ENCODE measurements at places on chromosomes 1 and 21.
A peak's percentile ranks its signal among the peaks of the same experiment; 100 is the strongest.

DNA sequence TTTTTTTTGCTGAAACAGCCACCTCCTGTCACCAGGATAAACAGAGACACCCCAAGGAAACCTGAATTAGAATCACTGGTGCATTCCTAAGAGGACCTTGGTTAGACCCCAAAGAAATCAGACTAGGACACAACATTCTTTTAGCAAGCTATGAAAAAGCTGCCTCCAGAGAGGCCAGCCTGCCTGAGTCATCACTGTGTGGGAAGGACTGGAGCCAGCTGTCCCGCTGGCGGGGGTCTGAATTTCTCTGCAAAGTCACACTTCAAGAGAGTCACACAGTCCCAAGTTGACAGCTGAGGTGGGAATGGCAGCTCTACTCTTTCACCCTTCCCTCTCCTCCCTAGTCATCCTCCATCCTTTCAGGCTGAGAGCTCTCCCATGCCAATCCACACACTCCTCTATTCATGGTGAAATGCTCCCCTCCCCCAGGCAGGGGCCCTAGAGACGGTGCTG, 405.0 kb upstream of the POU3F1 start:
- DNase-seq = no peak

GRCh38 chr1:69271587-69272125, 296.1 kb upstream of the LRRC7 start:
- no peak for DNase-seq

DNA sequence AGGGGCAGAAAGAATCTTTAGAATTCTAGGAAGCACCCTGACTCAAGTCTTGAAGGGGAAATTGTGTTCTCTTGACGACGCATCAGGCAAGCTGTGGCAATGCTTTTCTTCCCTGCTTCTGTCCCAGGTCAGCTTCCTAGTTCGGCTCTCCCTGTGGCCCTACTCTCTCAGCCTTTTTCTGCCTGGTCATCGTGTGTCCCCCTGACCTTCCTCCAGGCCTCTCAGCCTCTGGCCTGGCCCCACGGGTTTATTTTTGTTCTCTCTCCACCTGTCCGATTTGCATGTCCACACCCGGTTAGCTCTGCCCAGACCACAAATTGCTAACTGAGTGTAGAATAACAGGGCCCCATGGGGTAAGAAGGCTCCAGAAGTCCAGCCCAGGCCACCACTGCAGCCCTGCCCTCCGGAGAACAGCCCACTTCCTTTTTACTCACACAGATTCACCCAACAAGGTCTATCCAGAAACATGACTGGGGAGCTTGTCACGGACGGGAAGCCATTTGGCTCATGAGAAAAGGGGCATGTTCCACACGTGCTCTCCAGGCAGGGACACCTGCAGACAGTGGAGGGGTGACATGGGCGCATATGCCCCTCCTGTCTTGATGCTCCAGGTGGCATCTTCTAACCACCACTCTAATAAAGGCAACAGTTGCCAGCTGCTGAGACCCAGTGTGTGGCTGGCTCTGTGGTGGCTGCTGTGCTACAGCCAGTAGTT, 9.8 kb downstream of the KCNN3 start:
- DNase-seq = no peak

DNA sequence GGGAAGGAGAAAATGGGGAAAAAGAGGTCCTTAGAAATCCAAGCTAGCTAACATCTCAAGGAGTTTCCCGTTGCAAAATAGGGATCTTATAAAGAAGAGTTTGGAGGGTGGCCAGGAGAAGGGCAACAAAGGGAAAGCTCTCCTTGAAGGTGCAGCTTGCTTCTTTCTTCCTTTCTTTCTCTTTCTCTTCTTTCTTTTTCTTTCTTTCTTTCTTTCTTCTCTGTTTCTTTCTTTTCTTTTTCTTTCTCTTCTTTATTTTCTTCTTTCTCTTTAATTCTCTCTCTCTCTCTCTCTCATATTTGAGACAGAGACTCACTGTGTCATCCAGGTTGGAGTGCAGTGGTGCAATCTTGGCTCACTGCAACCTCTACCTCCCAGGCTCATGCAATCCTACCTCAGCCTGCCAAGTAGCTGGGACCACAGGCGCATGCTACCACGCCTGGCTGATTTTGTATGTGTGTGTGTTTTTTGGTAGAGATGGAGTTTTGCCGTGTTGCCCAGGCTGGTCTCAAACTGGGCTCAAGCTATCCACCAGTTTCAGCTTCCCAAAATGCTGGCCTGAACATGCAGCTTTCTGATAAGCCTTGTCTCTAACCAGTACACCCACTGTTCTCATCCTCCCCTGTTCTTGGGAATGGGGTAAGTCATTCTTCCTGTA, 44.4 kb downstream of the RNF11 start:
- no peak for DNase-seq

GRCh38 chr1:161391611-161392010, 23.9 kb upstream of the CFAP126 start:
- no peak for DNase-seq

GRCh38 chr1:185420588-185421081, 103.6 kb upstream of the IVNS1ABP start:
- DNase-seq = no peak

GRCh38 chr1:39086865-39087409, 60.8 kb downstream of the NDUFS5 start:
- peak; percentile 84 for DNase-seq

DNA sequence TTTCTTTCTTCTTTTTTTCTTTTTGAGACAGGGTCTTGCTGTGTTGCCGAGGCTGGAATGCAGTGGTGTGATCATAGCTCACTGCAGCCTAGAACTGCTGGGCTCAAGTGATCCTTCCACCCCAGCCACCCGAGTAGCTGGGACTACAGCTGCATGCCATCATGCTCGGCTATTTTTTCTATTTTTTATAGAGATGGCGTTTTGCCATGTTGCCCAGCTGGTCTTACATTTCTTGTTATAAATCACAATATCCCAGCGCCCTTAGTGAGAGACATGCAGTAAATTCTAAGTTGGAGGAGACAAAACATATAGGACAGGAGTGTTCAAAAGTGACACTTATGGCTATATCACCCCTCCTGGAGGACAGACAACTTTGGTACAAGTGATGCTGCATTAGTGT, 31.3 kb upstream of the ACTN2 start:
- DNase-seq = no peak

DNA sequence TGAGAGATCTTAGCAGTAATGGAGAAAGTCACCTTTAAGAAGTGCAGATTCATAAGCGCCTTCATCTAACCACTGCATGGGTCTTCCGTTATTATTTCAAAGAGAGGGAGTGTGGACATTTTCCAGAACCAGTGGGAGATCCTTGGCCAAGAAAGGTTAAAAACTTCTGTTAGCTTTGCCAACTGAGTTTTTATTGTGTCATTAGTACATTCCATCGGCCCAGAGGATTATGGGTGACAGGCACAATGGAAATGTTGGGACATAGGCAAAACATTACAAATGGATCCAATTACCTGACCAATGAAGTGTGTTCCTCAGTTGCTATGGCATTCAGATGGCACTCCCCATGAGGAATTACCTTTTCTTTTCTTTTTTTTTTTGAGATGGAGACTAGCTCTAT, 115.5 kb downstream of the PPIAL4G start:
- DNase-seq = no peak

GRCh38 chr1:33944846-33945245, 81.0 kb downstream of the HMGB4 start:
- no peak for DNase-seq

GRCh38 chr1:110155878-110156522, 5.7 kb downstream of the SLC6A17 start:
- DNase-seq = peak; percentile 61

GRCh38 chr1:28027660-28028059, 60.8 kb downstream of the EYA3 start:
- no peak for DNase-seq

- no peak for DNase-seq
Observed at GRCh38 chr1:248776991-248777390, 21.4 kb upstream of the LYPD8 start.

GRCh38 chr1:239563681-239564080, 177.3 kb downstream of the CHRM3 start:
- DNase-seq = no peak

Measured in hindlimb muscle (tissue), 1 donor.